K562 (cell line): ENCODE measurements at places on chromosomes 4 and X.
A peak's percentile ranks its signal among the peaks of the same experiment; 100 is the strongest.

DNA sequence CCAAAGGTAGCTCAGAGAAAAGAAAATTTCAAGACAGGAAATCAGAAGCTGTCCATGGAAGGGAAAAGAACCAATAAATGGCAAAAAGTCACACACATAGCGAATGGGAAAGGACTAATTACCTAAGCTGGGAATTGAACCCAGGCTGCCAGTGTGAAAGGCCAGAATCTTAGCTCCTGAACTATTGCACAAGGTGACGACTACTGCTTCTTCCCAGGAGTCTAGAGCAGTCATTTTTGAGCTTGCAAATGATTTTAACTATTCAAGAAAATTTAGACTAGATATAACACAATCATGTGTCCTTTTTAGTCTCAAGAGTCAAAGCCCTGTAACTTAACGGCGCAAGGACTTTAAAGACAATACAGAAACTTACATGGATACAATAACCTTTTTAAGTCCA, 34.1 kb upstream of the ZNF81 start:
- no peaks in the 10 kb centered on the region for H3K36me3 ChIP-seq
- no peak overlapping the region for H3K27ac ChIP-seq
- H3K27me3 ChIP-seq, result no peaks in the 10 kb centered on the region
- H3K4me1 ChIP-seq, result peaks cover 3% of the 10 kb centered on the region; the same call in 1 of the 3 replicates
- DNase-seq, result peak; percentile 36

DNA sequence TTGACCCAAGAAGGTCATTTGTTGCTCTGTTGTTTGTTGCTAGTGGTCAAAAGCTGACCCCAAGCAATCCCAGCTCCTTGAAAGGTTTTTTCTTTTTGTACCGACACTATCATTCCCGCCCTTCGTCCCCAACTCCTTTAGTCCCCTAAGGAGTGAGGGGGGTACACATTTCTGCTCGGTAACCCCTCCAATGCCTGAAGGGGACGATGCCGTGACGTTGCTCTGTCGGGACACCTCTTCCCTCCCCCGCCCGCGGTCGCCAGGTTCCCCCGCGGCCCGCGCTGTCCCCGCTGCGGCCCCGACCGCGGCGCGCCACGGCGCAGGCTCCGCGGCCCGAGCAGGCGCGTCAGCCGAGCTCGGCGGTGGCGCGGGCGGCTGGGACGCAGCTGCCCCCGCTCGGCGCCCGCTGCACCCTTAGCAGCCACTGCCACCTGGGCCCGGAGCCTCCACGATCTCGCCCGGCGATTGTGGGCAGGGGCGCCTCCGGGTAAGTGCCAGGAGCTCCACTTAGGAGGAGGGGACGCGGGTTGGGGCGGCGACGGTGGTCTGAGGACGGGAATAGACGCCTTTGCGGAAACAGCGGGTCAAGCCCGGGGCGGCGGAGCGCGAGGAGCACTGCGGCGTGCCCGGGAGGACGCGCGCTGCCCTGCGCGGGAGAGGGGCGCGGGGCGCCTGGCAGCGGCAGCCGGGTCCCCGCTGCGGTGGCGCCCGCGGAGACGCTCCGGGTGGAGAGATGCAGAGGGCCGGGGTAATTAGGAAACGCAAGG, at the start of gene GLRB:
GLRB (plus strand) TSS at position 340 of the 767 bp plus-strand sequence. CDS start 1,875 bp downstream, outside the sequence.
- no peak within 1 kb of the TSS for H3K4me3 ChIP-seq
- no peak within 1 kb of the TSS for H3K27ac ChIP-seq
- H3K36me3 ChIP-seq, result no peaks in the 10 kb centered on the region
- H3K4me1 ChIP-seq, result no peaks in the 10 kb centered on the region
- H3K27me3 ChIP-seq, result no peaks in the 10 kb centered on the region

DNA sequence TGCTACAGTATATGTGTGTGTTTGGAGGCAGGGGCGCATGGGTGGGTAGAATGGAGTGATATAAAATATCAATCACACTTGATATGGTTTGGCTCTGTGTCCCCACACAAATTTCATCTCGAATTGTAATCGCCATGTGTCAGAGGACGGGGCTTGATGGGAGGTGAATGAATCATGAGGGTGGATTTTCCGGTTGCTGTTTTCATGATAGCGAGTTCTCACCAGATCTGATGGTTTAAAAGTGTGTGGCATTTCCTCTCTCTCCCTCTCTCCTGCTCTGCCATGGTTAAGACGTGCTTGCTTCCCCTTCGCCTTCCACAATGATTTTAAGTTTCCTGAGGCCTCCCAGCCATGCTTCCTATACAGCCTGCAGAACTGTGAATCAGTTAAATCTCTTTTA, 14.8 kb downstream of the SOWAHB start:
- H3K36me3 ChIP-seq, result no peaks in the 10 kb centered on the region
- H3K27me3 ChIP-seq, result no peaks in the 10 kb centered on the region; the same call in none of the 2 replicates
- no peak overlapping the region for H3K4me3 ChIP-seq
- DNase-seq, result no peak
- no peaks in the 10 kb centered on the region; the same call in 2 of the 3 replicates for H3K4me1 ChIP-seq

- no peaks in the 10 kb centered on the region for H3K4me1 ChIP-seq
- H3K27me3 ChIP-seq, result no peaks in the 10 kb centered on the region
- no peak overlapping the region for H3K4me3 ChIP-seq
- H3K27ac ChIP-seq, result no peak overlapping the region
Observed at GRCh38 chr4:21887481-21887880, 61.1 kb downstream of the KCNIP4 start.

- peaks cover 4% of the 10 kb centered on the region; the same call in 1 of the 3 replicates for H3K36me3 ChIP-seq
- DNase-seq, result no peak
- no peak overlapping the region for H3K27ac ChIP-seq
- no peak overlapping the region for H3K4me3 ChIP-seq
- no peaks in the 10 kb centered on the region for H3K27me3 ChIP-seq
- no peaks in the 10 kb centered on the region for H3K4me1 ChIP-seq
Observed at GRCh38 chr4:145055533-145056257, 42.3 kb downstream of the ANAPC10 start.

DNA sequence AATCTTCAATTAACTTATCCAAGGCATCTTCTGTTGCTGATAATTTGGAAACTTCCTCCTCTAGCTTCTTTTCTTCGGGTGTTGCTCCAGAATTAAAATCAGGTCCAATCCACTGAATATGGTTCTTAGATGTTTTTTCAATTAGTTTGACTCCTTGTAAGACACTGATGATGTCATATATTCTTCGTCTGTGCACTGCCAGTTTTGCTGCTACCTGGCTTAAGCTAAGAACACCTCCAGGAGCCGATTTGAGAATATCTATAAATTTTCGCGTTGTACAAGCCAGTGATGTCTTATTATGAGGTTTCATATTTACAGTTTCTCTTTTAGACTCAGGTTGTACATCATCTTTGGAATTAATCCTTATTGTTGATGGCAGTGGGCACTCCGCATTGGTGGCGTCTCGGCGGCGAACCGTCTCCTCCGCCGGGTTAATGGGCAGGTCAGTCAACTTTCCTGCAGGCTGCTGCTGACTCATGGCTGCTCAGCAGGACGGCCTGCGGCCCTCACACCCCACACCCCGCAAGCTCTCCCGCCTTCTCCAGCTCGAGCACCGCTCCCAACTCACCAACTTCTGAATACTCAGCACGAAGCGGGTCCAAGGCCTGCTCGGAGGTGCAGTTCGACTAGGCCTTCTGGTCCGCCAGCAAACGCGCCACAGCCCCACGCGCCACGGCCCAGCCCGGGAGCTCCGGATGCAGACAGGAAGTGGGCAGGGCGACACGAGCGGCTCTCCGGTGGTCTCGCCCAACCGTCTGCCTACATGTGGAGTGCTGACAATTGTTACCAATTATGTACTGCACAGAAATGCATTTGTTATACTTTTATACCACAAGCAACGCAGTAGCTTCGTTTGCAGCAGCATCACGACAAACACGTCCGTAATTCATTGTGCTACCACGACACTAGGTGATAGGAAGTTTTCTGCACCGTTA, 49.2 kb upstream of the FHL1 start:
- peak; percentile 79 for DNase-seq
- H3K4me1 ChIP-seq, result peaks cover 8% of the 10 kb centered on the region; the same call in 2 of the 3 replicates
- H3K27ac ChIP-seq, result peak overlapping the region; percentile 75
- H3K4me3 ChIP-seq, result peak overlapping the region; percentile 37
- no peaks in the 10 kb centered on the region for H3K36me3 ChIP-seq
- no peaks in the 10 kb centered on the region for H3K27me3 ChIP-seq

DNA sequence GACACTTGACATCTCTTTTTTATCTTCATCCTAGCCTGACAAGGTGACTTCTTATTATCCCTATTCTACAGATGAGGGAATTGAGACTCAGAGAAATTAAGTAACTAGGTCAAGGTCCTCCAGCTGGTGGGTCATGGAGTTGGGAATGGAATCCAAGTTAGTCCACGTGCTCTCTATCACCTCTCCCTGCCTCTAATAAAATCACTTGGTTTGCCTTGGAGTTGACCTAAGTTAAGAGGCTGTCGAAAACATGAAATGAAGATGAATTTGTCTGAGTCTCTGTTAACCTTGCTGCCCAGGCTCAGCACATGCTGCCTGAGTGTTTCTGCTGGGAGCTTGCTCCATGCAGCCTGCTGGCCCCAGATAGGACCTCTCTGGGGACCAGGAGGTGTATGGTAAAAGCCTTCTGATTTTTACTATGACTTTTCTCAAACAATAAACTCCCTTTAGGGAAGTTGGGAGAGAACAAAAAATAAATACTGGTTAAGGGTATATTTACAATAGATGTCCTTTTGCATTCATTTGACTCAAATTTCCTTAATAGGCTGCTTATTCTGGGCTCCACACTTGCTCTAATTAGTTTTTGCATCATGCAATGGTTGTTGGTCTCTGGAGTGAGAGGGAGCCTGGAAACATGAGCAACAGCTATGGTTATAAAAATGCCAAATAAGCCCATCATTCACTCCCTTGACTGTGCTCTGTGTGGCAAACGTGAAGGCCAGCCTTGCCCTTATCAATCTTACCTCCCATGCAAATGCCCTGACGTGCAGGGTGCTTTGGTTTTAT, 61.6 kb upstream of the DHX15 start:
- no peak overlapping the region for H3K27ac ChIP-seq
- no peak for DNase-seq

- no peak overlapping the region for H3K4me3 ChIP-seq
- 0 out of 3 replicates have a peak, but pooled peaks cover 2% of the 10 kb centered on the region for H3K36me3 ChIP-seq
- no peaks in the 10 kb centered on the region for H3K4me1 ChIP-seq
- no peak for DNase-seq
- H3K27me3 ChIP-seq, result no peaks in the 10 kb centered on the region
Observed at GRCh38 chr4:37872310-37872988, 18.4 kb upstream of the TBC1D1 start.

- DNase-seq, result no peak
- H3K27ac ChIP-seq, result no peak overlapping the region
- no peaks in the 10 kb centered on the region for H3K27me3 ChIP-seq
- no peak overlapping the region for H3K4me3 ChIP-seq
Observed at GRCh38 chrX:67426946-67427345, 116.9 kb upstream of the AR start.

- no peaks in the 10 kb centered on the region for H3K27me3 ChIP-seq
- no peaks in the 10 kb centered on the region for H3K36me3 ChIP-seq
- no peak overlapping the region for H3K27ac ChIP-seq
Observed at GRCh38 chr4:128477540-128477939, 189.9 kb upstream of the PGRMC2 start.

DNA sequence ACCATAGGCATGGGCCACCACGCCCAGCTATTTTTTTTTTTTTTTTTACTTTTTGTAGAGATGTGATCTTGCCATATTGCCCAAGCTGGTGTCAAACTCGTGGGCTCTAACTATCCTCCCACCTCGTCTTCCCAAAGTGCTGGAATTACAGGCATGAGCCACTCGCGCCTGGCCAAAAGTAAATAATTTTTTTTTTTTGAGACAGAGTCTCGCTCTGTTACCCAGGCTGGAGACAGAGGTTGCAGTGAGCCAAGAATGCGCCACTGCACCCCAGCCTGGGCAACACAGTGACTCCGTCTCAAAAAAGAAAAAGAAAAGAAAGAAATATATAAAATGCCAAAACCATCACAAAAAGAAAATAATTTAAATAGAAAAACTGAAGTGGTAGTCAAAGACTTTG, 18.4 kb upstream of the OPHN1 start:
- no peaks in the 10 kb centered on the region for H3K36me3 ChIP-seq
- no peak overlapping the region for H3K27ac ChIP-seq
- H3K27me3 ChIP-seq, result no peaks in the 10 kb centered on the region
- no peaks in the 10 kb centered on the region for H3K4me1 ChIP-seq
- no peak overlapping the region for H3K4me3 ChIP-seq

DNA sequence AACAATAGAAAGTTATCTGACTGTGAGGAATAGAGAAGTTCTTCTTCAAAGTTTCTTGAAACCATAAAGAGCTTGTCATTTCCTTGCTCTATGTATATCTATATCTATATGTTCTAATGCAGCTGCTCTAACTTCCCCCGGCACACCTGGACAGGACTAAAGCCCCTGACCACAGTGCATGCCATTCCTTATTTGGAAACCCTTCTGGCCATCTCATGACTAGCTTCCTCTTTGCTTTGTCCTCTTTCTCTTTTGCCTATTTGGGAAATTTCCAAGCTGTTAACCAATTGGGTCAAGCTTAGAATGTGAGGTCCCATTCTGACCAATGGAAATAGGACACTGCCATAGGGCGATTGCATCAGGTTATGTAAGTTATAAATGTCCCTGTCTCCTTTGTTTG, 1481.1 kb downstream of the STIM2 start:
- no peak for DNase-seq
- H3K4me3 ChIP-seq, result no peak overlapping the region
- no peaks in the 10 kb centered on the region for H3K27me3 ChIP-seq
- H3K4me1 ChIP-seq, result no peaks in the 10 kb centered on the region
- H3K36me3 ChIP-seq, result no peaks in the 10 kb centered on the region

DNA sequence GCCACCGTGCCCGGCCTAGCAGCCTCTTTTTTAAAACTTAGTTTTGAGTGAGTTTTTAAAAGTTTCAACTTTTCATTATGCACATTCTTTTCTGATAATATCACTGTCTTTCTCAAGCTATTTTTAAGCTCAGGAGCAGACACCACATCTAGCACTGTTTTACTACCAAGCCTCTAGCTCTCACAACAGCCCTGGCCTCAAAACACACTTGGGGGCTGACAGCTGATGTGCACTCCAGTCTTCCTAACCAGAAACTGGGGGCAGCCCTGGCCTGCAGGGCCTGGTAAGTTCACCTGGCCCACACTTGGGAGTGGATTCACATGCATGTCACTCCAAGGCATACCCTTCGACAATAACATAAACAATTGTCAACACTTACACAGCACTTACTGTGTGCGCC, 34.0 kb downstream of the CENPU start:
- H3K27me3 ChIP-seq, result no peaks in the 10 kb centered on the region
- peaks cover 79% of the 10 kb centered on the region for H3K36me3 ChIP-seq
- H3K4me3 ChIP-seq, result no peak overlapping the region
- no peaks in the 10 kb centered on the region for H3K4me1 ChIP-seq
- H3K27ac ChIP-seq, result no peak overlapping the region
- no peak for DNase-seq

DNA sequence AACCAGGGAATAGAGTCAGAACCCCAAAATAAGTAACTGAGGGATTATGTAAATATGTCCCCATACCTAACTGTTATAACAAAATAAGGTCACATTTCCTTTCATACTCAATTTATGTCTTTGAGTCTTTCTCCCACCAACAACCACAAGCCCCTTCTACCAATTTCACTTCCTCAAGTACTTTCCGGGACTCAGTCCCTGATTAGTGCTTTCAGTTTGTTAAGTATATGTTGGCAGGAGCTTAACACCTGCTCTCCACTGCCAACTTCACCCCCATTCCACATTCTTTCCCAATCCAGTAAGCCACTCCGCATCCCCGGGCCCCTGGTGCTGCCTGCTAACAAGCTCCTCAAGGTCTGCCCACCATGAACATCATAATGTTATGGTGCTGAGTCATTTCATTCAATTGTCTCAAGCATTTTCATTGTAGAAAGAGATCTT, 71.3 kb upstream of the SPRY1 start:
- no peaks in the 10 kb centered on the region for H3K4me1 ChIP-seq
- H3K36me3 ChIP-seq, result no peaks in the 10 kb centered on the region
- no peak overlapping the region for H3K27ac ChIP-seq
- H3K27me3 ChIP-seq, result no peaks in the 10 kb centered on the region
- no peak overlapping the region for H3K4me3 ChIP-seq
- DNase-seq, result no peak

- no peaks in the 10 kb centered on the region for H3K36me3 ChIP-seq
- H3K4me3 ChIP-seq, result no peak overlapping the region
- no peaks in the 10 kb centered on the region for H3K27me3 ChIP-seq
- H3K4me1 ChIP-seq, result no peaks in the 10 kb centered on the region
- no peak overlapping the region for H3K27ac ChIP-seq
Observed at GRCh38 chrX:72027024-72027913, 104.4 kb downstream of the RTL5 start.
